Stimulated activated CD8-positive, alpha-beta memory T cell treated with anti-CD3 and anti-CD28 coated beads, Interleukin-7, amount 100 ng/mL, for 1 hour (primary cell): ENCODE measurements at places on chromosomes 5 and 9.

DNA sequence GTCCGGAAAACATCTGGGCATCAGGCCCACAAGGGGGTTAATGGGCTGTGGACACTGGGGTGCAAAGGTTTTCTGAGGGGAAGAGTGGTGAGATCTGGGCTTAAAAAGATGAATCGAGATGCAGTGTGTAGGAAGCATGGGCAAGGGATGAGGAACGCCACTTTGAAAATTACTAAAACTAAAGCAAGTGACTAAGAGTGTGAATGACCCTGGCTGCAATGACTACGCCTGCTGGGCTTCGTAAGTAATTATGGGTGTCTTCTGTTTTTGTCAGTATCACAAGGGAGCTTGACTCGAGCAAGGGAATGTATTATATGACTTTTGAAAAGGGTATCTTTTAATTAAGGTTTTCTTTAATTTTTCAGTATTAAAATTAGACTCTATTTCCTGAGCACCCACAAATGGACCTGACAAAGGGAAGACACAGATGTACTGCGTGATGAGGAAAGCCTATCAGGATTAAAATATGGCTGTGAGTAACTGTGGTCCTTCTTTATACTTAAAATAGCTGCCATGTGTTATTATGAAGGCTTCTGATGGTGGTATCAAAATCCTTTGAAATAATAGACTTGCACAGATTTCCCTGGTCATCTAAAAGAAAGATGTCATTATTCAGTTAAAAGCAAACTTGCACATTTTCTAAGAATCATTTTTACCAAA is 4.2 kb downstream of the CTXN3 start:
- DNase-seq = no peak

GRCh38 chr9:36127652-36128244 is 8.8 kb upstream of the GLIPR2 start:
- DNase-seq = no peak

DNA sequence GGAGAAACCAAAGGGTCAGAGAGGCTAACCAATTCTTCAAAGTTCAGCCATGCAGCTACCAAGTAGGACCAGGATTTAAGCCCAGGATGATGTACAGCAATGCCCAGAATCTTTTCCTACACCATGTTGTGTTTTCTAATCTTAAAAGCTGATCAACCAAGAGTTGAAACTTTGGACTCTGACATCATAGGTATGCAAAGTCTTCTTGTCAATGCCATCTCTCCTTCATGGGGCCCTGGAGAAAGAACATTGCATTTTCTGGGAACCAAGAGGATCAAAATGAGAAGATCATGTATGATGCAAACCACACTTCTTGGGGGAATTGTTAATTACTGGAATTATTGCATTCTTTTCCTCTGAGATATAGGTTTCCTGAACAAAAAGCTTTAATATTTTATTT is 54.4 kb upstream of the XPA start:
- DNase-seq = no peak

DNA sequence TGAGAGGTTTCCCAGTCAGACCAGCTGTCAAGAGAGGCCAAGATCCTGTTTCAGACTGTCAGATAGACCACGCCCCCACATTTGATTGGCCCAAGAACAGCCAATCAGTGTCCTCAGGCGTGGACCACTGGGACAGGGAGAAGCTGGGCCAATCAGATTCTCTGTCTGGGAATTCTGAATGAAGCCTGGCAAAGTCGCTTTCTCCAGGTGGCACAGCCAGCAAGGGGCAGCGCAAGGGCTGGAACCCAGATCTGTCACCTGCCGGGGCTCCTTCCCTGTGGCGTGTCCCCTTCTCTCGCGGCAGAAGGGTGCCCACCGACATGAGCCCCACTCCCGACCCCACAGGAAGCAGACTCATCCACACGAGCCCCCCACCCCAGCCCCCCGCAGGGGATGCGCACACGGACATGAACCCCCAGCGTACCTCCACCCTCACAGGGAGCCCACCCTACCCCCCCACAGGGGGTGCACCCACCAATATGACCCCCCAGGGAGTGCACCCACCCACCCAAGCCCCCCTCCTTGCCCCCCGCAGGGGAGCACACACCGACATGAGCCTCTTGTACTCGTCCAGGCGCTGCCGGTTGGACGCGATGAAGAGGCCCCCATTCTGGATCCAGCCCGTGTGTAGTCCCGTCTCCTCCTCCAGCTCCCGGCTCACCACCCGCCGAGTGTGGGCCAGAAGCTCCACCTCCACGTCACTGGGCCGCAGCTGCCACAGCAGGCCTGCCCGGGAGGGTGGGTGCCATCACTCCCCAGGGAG is 6.1 kb downstream of the SARDH start:
- no peak for DNase-seq

DNA sequence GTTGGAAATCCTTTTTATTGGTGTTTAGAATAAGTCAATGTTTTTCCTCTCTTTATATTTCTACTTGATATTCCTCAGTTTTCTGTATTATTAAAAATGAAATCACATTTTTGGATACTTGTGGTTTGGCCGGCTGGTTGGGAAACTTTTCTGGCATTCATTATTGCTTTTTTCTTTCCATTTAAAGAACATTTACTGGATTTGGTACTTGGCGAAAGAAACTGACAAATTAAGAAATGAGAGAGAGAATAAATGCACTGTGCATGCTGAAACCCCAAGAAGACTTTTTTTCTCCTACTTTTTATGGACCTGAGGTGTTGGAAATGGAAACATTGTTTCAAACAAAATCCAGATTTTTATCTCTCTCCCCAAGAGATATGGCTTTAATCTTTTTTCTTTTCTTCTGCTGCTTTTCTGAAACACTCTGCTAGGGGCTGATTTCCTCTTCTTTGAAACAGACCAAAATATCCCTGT is 128.4 kb downstream of the SNX18 start:
- no peak for DNase-seq

DNA sequence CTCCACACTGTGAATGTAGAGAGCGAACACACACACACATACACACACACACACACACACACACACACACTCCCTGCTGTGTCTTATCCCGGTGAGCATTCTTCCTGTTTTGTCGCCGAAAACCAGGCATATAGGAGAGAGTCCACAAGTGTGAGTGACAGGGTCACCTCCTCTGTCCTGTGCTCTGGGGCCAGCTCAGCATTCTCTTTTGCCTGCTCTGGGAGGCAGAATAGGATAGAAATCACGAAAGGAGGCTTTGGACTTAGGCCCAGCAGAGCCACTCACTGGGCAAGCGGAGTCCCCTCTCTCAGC is 3.0 kb downstream of the LAMC3 start:
- DNase-seq = no peak

- no peak for DNase-seq
These were observed 35.7 kb upstream of the ROR2 start for GRCh38 chr9:91985692-91986091.

GRCh38 chr5:143228597-143229293 is 174.7 kb downstream of the NR3C1 start:
- no peak for DNase-seq

- DNase-seq = no peak
These were observed 89.8 kb upstream of the ELL2 start for GRCh38 chr5:96051401-96051830.

GRCh38 chr5:15002791-15003190 is 131.2 kb upstream of the ANKH start:
- DNase-seq = no peak

DNA sequence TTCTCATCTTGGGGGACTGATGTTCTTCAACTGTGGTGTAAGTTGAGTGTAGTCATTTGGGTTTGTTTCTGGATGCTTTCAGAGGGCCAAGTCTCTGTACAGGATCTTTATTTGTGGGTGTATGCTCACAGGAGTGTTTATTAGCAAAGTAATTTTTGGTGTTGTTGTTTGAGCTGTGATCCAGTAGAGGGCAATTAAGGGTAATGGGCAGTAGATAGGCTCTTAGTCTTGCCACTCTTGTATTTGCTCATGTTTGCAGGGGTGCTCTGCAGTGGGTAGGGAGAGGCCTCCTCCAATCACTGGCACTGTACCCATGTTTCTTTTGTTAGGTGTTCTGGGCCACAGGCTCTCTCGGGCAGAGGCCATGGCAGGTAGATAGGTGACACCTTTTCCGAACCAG is 45.9 kb upstream of the ITGA2 start:
- DNase-seq = no peak

DNA sequence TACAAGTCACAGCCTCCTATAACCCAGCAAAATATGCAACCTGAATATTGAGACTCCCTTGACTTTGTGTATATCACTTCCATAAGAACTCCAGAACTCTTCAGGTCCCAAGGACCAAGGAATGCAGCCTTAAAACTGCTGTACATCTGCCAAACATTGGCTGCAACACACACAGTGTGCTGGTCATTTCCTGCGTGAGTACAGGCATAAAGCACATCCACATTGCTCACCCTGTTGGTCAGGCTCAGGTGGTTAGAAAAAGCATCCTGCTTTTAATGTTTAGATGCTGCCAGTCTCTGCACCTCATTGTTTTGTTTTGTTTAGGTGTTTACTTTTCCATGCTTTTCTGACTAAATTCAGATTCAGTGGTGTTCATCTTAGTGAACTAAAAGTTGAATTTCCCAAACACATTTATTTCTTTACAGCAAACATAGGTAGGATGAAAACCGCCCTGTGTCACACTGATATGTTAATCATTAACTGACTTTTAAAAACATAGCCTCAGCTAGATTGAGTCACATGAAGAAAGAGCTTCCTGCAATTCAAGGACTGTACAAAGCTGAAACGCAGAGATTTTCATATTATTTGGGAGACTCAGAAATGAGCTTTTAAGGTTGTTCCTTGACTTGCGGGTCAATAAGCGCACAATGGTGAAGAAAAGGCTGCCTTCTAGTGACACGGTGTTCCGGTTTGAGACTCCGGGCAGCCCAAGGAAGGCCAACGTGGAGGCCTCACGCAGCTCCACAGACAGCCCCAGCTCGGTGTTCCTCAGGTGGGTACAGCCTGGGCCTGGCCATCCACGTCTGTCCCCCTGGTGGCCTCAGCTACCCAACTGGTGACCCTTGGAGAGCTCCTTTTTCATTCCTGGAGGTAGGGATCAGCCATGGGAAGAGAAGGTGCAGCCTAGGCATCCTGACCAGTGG is 52.2 kb upstream of the GRAMD2B start:
- DNase-seq = no peak

- no peak for DNase-seq
These were observed 24.4 kb upstream of the TRIO start for GRCh38 chr5:14118551-14119320.

GRCh38 chr9:97856857-97857605 is 4.0 kb downstream of the FOXE1 start:
- DNase-seq = no peak

GRCh38 chr9:26157411-26157810 is 479.2 kb upstream of the TUSC1 start:
- no peak for DNase-seq

DNA sequence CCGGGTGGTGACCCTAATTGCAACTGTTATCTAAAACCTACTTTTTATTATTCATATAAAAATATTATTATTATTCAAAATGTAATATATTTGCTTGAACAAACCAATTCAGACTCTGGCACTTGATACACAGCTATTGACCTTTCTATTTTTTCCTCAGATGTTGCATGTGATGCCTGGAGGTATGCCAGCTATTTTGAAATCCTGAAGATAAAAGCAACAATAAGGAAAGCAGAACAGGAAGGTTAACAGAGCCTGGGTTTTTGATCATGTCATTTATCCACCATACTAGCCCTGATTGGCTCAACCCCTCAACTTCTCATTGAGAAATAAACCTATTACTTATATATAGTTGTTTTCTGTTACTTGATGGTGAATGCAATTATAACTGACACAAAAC is 340.9 kb upstream of the KIF2A start:
- DNase-seq = no peak

- DNase-seq = no peak
These were observed 264.8 kb downstream of the CETN3 start for GRCh38 chr5:90144625-90145327.

DNA sequence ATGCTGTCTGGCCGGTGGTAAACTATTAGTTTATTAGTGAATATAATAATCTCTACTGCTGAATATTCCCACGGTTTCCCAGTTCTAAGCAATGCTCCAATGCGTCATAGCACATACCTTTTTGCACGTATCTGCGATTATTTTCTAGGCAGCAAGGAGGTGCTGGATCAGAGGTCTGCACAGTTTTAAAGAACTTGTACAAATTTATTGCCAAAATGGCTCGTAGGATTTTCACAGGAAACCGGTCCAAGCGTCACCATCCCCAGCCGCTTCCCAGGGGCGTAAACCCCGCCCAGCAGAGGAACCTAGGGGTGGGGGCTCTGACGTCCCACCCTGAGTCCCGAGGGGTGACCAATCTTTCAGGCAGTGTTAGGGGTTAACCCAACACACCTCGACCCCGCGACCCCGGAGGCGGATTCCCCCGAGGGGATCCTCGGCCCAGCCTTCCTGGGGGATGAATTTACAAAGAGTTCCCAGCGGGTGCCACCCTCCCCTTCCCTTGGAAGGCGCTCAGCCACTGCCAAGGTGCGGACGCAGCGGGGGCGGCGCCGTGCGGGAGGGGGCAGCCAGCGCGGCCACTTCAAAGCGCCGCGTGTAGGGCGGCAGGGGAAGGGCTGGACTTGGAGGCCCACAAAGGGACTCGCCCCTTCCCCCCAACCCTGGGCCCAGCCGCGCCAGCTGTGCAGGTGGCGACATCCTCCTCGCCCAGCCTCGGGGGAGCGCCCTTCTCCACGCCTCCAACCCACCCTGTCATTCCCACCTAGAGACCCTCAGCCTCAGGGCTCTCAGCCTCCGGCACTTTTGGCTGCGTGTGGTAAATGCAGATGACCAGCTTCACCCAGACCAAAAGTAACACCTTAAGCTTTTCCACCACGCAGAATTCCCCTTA is 43.5 kb upstream of the TCF7 start:
- DNase-seq = no peak

DNA sequence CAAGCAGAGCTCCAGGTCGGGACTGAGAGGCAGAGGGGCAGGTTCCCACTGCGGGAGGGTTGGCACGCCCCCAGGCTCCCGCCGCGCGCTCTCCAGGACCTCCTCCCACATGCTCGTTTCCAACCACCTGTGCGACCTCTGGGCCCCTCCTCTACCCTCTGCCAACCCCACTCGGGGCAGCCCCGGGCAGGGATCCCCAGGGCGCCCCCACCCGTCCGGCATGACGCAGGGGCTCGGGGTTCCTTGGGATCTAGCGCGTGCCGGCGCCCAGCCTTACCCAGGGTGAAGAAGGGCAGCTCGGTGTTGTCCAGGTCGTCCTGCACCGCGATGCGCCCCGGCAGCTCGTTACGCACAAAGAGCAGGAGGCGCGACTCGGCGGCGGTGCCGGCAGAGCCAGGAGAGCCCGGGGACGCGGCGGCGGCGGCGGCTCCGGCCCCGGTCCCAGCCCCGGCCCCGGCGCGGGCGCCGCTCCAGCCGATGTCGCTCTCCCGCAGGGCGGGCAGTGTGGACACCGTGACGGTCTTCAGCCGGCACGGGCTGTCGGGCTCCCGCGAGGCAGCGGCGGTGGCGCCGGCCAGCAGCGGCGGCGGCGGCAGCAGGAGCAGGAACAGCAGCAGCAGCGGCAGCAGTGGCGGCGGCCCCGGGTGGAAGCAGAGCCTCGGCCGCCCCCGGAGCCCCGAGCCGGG is 494 bp downstream of the ASTN2 start:
- no peak for DNase-seq
